ENCODE measurements at places on chromosomes 2 and 18. TPM values are rescaled to one million over a fixed set of nuclear protein-coding genes. Genes with fewer than 3 reads are reported as not detected.
A peak's percentile ranks its signal among the peaks of the same experiment; 100 is the strongest.

- H3K27me3 ChIP-seq: no peaks in the 10 kb centered on the region
- H3K36me3 ChIP-seq: no peaks in the 10 kb centered on the region
- no peak overlapping the region for H3K4me3 ChIP-seq
- no peak for DNase-seq
- H3K27ac ChIP-seq: no peak overlapping the region
- peaks cover 12% of the 10 kb centered on the region for H3K4me1 ChIP-seq
These were observed 27.1 kb downstream of the KIAA2012 start for GRCh38 chr2:202100176-202100575.

DNA sequence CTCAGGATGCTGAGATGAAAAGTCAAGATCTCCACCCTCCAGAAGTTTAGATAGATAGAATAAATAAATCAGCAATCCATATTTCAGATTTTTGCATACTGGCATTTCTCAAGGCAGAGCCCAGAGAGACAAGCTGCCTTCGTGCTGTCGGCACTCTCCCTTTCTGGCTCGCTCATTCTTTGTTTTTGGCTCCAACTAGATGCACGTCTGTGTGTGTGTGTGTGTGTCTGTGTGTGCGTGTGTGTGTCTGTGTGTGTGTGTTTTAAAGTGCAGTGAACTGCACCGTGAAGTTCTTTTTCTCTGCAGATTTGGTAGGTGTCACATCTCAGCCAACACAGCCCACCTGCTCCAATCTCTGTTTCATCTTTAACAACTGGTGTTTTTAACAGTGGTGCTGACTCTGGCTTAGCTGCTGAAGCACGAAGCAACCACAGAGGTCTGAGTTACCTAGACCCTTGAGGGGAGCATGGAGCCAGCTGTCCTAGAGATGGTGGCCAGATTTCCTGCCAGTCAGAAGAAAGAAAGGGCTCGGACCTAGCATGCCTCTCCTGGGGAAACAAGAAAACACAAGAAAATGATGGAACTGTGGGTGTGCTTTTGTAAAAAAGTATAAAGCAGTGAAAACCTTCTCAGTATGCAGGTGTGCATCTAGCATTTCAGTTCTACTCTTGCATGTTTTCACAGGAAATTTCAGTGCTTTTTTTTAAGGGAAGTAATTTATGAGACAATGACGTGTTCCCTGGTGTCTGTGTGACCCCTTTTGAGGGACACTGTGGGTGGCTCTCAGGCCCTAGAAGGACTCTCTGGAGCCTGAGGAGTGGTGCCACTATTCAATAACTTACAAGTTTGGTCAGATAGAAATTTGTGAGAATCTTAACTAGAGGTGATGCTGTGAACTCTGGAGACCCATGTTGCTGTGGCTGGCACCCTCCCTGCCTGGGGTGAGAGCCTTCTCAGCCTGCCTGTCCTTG, 364.3 kb downstream of the RNF144A start:
- no peaks in the 10 kb centered on the region for H3K27me3 ChIP-seq
- no peak for DNase-seq
- no peak overlapping the region for H3K27ac ChIP-seq
- no peaks in the 10 kb centered on the region for H3K4me1 ChIP-seq
- no peaks in the 10 kb centered on the region for H3K36me3 ChIP-seq

DNA sequence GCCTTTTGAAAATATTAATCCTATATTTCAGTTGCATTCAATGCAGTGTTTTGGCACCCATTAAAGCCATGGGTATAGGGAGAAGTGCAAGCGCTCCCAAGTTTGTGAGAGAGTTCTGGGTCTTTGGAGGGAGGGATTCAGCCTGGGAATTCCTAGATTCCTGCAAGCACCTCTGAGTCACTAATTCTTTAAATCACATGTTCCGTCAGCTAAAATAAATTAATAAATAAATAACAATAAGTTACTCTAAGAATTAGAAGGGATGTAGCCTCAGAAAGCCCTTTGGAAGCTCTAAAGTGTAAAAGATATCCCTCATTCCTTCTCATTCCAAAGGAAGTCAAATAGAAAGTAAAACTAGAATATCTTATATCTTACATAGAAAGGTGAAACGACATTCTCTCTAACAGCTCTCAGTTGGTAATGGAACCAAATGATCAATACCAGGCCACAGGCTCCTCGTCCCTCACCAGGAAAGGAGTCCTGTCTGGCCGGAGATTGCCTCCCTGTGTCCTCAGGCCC, 222.4 kb upstream of the RBBP8 start:
- DNase-seq: no peak
- no peaks in the 10 kb centered on the region for H3K27me3 ChIP-seq
- no peaks in the 10 kb centered on the region for H3K36me3 ChIP-seq
- H3K4me3 ChIP-seq: peak overlapping the region; percentile 1
- H3K4me1 ChIP-seq: peaks cover 32% of the 10 kb centered on the region

DNA sequence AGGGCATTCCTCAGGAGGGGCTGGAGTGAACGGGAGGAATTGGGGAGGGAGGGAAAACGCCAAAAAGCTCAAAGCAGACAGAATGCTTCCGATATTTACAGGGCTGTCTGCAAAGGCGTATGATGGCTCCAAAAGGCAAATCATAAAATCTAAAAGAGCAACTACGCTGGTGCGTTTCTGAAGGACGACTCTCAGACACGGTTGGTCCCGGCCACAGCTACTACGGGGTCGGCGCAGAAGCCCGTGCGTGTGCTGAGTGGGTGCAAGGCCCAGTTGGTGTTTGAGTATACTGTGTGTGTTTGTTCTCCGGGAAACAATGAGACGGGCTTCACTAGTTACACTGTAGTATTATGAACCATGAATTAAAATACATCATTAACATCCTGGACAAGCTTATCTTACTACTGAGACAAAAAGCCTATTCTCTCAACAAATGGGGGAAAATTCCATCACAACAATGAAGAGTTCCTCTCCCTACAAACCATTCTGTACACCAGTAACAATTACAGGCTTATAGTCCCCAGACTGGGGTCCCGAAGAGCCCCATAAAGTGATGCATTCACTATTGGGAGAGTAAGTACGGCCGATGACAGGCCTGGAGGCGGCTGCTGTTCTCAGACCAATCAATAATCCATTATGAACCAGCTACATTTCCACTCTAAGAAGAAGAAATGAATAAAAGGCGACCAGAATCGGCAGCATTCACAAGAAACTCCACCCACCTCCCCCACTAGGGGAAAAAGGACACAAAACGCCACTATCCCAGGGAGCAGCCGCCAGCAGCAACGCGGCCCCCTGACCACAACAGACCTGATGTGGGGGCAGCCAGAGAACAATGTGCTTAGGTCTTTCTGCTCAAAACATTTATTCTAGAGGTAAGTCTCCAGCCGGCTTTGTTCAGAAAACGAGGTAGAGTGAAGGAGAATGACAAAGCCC, 43.4 kb downstream of the ZNF516 start:
- H3K36me3 ChIP-seq: no peaks in the 10 kb centered on the region
- H3K4me1 ChIP-seq: peaks cover 81% of the 10 kb centered on the region
- H3K4me3 ChIP-seq: peak overlapping the region; percentile 26
- H3K27ac ChIP-seq: peak overlapping the region; percentile 90
- DNase-seq: no peak

PARD6G gene
- total RNA-seq: 11.8 TPM

GREB1L gene
- 13.8 TPM for total RNA-seq

- H3K4me3 ChIP-seq: no peak overlapping the region
- DNase-seq: no peak
These were observed 69.9 kb upstream of the CHAC2 start for GRCh38 chr2:53697686-53698085.

DNA sequence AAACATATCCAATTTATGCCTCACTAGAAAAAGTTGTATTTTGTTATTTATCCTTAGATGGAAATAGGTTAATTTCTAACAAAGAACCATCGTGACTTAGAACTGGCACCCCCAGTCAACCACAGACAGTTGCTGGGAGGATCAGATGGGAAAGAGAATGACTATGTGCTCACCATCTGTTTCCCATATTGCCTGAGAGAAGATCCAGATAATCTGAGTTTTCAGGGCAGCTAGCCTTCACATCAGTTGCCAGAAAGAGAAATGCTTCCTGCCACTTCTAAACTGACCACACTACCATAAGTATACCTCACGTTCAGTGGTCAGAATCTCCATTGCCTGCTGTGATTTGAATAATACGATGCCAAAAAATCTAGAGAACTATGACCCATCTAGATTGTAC, 28.4 kb upstream of the NEB start:
- no peaks in the 10 kb centered on the region for H3K4me1 ChIP-seq
- H3K36me3 ChIP-seq: no peaks in the 10 kb centered on the region
- no peaks in the 10 kb centered on the region for H3K27me3 ChIP-seq
- DNase-seq: no peak
- no peak overlapping the region for H3K4me3 ChIP-seq

ICA1L gene
- total RNA-seq: 8.2 TPM

DNA sequence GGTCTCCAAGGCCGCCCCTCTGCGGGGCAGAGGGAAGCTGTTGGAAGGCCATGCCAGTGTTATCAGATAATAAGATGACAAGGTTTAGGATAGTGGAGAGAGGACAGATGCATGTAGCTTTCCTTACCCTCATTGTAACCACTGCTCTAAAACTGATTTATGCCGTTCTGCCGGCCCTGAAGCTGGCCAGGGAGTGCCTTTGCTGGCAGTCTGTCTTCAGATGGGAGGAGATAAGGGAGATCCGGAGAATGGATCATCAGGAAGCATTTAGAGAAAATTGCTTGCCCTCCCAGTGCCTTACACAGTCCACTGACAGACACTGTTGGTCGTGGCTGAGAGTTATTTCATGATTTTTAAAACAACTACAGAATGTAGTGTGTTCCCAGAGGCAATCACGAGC, 35.4 kb upstream of the MYO3B start:
- no peak overlapping the region for H3K27ac ChIP-seq
- H3K27me3 ChIP-seq: no peaks in the 10 kb centered on the region
- H3K4me1 ChIP-seq: no peaks in the 10 kb centered on the region
- H3K4me3 ChIP-seq: no peak overlapping the region
- DNase-seq: no peak

INPP5D gene
- total RNA-seq: 2.9 TPM

GRCh38 chr2:30690126-30690561, 117.1 kb downstream of the CAPN13 start:
- H3K27me3 ChIP-seq: no peaks in the 10 kb centered on the region
- H3K36me3 ChIP-seq: no peaks in the 10 kb centered on the region
- no peak overlapping the region for H3K4me3 ChIP-seq
